ENCODE measurements at places on chromosomes 2 and 18.

- no peak for DNase-seq
Observed at GRCh38 chr2:145764631-145765030, 1244.7 kb upstream of the ZEB2 start.

DNA sequence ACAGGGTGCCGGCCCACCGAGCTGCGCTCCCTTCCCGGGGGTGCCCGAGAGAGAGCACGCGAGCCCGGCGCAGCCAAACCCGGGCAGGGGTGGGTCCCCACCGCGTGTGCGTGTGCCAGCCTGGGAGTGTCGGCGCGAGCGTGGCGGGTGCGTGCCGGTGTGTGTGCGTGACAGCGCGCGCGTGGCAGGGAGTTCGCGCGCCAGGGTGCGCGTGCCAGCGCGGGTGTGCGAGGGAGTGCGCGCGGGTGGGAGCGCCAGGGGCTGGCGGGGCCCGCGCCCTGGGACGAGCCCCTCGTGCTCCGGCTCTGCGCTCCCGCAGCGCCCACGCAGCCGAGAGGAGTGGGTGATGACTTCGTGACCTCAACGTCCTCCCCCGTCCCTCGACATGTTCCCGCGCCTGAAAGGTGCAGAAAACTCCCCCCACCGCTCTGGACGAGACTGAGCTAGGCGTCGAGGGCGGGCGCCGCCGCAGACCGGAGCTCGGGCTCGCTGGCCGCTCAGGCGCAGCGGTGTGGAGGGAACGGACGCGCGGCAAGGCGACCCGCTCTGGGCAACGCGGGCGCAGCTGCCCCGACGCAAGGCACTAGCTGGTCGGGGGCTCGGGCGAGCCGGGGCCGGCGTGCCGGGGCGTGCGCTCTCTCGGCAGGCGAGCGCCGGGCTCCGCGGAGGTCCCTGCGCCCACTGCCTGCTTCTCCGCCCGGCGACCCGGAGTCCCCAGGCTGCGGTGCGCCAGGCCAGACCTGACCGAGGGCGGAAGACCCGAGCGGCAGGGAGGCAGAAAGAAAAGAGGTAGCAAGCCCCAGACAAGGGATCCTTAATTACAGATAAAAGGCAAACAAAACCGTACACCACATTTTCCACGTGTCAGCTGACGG, 582.8 kb downstream of the ZEB2 start:
- no peak for DNase-seq

- DNase-seq = no peak
Observed at GRCh38 chr2:99356853-99357252, 19.7 kb downstream of the EIF5B start.

DNA sequence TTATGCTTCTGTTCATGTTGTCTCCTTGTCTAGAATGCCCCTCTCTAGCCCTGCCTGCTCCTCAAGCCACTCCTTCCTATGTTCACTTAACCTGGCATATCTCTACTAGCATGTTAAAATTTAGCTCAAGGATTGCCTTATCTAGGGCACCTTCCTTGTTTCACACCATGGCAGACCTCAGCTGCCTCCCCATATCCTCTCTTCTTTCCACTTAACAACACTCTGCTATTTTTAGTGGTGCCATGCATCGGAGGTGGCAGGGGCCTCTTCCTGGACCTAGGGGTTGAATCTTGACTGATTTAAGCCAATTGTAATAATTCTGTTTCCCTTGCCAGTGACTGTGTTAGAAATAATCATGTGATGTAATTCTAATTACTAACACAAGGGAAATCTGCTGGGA, 36.9 kb upstream of the FAM98A start:
- DNase-seq = no peak
